ENCODE measurements at places on chromosomes 2 and 18.

GRCh38 chr2:68512326-68512725 is 44.9 kb downstream of the APLF start:
- DNase-seq: no peak

DNA sequence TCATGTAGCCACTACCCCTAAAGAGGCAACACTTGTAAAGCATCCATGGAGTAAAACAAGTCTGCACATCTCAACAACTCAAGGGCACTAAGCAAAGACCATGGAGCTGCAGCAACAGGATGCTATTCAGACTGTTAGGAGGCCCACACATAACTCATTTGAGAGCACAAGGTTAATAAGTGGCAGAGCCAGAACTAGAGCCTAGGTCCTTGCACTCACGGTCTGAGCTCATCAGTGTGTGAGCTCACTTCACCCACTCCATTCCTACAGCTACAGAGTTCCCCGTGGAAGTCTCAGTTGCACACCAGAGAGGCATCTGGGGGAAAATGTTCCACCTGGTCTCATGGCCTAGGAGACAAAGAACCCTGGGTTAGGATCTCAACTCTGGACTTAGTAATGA is 35.0 kb downstream of the TTC32 start:
- no peak for DNase-seq

- DNase-seq: no peak
Measured at GRCh38 chr2:8604262-8604661, 77.6 kb upstream of the ID2 start.

DNA sequence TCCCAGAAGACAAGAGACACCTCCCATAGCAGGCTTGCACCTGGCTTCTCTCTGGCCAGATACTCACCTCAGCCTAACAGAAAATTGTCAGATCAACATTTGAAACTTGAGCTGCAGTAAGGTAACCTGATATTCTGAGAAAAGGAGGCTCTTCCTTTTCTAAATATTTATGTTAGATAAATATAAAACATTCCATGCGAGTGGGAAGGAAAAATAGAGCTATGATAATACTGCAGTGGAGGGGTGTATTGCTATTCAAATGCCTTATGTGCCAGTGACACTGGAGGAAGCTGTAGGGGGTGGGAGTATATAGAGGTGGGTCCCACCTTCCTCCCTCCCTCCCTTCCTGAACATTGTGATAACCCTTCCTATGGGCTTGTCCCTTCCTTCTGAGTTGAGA is 515.5 kb upstream of the CHAC2 start:
- no peak for DNase-seq

- DNase-seq: no peak
Measured at GRCh38 chr18:1294229-1294628, 389.6 kb downstream of the ADCYAP1 start.

- no peak for DNase-seq
Measured at GRCh38 chr2:175465101-175465500, 283.6 kb upstream of the ATP5MC3 start.

- DNase-seq: no peak
Measured at GRCh38 chr18:14930576-14930975, 182.6 kb downstream of the ANKRD30B start.

DNA sequence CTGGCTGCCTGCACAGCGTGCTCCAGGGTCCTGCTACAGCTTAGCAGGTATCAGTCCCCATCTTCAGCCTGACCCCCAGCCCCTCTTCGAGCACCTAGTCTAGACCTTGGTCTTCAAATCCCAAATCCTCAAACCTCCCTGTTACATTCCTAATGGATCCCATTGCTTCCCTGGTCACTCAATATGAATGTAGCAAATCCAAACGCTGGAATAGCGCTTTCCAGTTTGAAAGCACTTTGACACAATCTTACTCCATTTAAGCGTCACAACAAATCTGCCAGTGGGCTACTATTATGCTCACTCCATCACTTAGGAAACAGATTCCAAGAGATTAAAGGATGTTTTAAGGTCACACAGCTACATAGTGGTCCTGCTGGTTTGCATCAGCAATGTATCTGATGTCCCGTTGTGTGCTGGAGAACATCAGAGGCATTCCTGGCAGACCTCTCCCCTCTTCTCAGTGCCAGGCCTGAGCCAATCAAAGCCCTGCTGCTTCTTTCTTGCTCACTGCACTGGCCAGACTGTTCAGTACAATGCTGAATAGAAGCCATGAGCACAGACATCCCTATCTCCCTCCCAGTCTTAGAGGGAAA is 11.1 kb upstream of the INO80C start:
- DNase-seq: no peak

DNA sequence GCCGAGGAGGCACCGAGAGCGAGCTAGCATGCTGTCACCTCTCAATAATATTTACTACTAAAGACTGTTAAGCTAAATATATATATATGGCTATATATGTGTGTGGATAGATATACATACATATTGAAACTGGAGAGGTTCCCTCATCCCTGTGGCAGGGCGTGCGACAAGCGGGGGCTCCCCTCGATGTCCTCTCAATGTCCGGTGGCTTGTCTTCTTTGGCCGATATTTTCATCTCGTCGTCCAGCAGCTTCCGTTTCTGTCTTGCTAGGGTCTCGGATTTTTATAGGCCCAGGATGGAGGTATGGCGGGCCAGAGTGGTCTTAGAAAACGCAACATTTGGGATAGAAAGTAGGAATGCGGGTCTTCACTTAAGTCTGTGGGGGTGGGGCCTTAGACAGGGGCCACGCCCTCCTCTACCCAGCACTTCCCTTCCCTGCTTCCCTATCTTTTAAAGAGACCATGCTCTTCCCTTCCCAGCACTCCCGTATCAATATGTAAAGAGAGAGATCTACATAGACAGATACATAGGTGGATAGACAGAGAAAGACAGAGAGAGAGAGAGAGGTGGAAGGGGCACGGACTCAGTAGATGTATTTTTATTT is 866.8 kb downstream of the DSC3 start:
- DNase-seq: no peak

DNA sequence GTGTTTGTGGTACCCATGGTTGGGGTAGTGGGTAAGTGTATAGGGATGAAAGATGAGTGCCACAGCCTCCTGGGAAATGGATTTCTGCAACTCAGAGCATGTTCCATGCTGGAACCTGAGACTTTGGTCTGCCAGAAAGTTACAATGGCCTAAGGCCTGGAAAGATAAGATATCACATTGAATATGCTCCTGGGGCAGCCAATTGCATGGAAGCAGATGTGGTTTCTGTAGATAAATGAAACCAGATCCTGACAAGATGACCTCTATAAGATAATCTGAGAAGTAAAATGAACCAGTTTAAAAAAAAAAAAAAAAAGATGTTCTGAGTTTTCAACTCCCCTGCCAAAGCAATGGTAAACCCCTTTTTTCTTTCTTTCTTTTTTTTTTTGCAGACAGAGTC is 91.4 kb upstream of the NCK2 start:
- DNase-seq: no peak

DNA sequence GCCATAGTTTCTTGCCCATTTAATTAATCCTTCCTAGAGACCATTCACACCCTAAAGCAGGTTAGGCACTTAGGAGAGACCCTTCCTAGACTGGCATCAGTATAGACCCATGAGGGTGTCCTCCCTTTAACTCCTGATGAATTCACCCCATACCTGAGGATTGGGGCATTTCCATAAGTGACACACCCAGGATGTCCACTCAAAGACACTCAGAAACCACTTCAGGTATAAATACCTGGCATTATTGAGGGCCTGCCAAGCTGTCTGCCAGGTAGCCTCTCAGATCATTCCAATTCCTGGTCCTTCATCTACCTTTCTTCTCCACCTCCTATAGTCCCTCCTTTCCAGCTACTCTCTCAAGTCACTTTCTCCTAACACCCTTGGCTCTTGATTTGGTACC is 57.5 kb upstream of the SLC14A2 start:
- DNase-seq: no peak

DNA sequence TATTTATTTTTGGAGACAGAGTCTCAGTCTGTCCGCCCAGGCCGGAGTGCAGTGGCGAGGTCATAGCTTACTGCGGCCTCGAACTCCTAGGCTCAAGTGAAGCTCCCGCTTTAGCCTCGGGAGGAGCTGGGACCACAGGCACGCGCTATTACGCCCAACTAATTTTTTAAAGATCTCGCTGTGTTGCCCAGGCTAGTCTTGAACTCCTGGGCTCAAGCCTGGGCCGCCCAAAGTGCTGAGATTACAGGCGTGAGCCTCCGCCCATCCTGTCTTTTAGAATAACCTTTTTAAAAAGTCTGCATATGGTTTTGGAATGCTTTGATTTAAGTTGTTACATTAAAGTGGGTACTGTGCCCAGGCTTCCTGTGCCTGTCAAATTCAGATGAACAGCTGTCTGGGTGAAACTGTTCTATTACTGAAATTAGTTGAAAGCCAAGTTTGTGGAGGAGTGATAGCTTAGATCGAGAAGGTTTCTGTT is 944 bp downstream of the RAB3GAP1 start:
- no peak for DNase-seq

DNA sequence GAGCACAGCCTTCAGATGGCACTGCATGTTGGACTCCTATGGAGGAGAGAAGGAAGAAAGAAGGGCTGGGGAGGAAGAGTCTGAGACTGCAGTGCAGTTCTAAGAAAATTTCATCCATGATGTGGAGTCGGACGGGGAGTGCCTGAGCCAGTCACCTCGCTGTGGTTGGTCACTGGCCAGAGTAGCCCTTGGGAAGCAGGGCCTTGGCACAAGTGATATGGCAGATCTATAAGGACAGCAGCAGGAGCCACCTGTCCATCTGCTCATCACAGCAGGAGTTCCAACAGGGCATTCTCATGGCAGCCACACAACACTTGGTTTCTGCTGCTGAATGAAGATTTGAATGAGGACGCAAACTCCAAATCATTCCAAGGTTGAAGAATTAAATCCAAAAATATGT is 314.8 kb downstream of the CYP26B1 start:
- DNase-seq: peak; percentile 63

- no peak for DNase-seq
Measured at GRCh38 chr2:161580021-161580420, 44.2 kb upstream of the SLC4A10 start.

DNA sequence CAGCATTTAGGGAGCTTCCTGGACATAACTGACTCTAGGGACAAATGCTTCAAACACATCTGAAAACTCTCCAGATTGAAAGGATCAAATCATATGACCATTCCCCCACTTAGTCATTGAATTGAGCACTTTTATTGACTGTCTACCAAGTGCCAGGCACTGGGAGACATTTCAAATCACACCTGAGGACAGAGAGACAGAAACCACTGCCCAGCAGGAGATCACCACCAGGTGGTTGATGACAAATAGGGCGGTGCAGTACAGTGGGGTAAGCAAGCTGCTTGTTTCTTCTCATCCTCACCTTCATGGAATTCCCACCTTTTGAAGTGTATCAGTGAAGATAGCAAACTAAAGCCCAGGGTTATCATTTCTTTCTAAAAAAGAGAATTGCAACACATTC is 19.0 kb upstream of the CXCR4 start:
- DNase-seq: no peak

- peak; percentile 83 for DNase-seq
Measured at GRCh38 chr2:172256886-172257285, 154.2 kb upstream of the DLX2 start.

DNA sequence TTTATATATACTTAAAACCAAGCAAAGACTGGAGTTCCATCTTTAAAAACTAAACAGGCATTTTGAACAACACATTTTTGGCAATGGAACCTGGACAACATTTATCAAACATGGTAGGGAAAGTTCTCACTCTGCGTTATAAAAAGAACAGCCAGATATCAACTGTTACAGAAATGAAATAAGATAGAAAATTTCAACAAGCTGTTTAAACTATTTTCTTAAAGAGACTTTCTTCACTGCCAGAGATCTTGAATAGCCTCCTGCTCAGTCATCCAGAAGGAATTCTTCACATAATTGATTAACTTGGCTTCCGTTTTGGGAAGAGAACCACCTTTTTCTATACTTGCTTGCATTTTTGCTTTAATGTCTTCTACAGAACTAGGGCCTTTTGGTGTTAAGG is 166.0 kb upstream of the PIK3C3 start:
- no peak for DNase-seq

DNA sequence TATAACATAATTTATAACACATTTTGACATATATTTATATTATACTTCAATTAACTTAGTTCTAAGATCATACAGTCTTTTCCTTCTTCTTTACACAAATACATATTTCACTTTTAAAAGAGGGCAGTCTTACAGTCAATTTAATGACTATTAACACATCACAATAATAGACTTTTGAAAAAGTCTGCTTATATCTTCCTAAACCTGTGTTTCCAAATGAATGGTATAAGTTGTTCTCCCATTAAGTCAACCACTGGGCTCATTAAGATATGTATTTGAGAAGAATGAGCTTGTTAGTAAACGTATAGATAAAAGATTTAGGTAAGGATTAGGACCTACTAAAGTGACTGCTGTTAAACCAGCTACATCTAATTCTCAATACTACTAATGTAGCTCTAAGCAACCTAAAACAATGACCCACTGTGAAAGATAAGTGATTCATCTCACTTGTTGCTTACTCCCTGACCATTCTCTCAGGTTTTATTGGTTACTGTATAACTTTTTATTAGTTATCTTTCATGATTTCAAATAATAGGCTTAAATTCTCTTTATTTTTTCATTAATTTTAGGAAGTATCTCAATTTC is 27.0 kb downstream of the SLC40A1 start:
- no peak for DNase-seq

DNA sequence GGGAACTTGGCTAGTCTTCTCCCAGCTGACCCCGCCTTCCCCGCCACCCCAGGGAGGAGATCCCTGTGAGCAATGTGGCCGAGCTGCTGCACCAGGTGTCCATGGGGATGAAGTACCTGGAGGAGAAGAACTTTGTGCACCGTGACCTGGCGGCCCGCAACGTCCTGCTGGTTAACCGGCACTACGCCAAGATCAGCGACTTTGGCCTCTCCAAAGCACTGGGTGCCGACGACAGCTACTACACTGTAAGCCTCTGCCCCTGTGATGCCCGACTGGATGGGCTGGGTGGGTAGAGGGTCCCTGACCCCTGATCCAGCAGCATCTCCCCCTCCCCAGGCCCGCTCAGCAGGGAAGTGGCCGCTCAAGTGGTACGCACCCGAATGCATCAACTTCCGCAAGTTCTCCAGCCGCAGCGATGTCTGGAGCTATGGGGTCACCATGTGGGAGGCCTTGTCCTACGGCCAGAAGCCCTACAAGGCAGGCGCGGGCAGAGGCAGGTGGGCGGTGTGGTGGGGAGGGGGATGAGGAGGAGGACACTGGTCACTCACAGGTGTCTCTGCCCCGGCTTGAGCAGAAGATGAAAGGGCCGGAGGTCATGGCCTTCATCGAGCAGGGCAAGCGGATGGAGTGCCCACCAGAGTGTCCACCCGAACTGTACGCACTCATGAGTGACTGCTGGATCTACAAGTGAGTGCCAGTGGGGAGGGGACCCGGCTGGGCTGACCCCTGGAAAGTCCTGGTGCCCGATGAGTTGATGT is 24.2 kb downstream of the ZAP70 start:
- no peak for DNase-seq

GRCh38 chr2:120620025-120620793 is 115.5 kb upstream of the GLI2 start:
- no peak for DNase-seq
